COLO829 (cell line): ENCODE measurements at places on chromosomes 16 and 17.

DNA sequence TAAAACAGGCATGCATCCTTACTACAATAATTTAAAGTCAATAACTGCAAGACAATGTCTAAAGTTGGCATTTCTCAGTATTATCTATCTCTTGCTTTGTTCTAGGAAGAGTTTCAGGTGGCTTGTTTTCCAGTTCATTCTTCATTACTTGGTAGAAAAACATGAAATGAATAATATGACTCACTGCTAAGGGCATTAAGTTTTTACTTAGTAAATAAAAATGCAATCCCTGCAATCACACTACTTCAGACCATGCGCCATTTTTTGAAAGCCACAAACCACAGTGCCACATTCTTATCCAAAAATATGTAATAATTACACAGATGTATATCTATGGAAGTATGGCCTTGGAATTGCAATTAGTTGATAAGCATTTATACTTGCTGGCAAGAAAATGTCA, 55.4 kb downstream of the CREBBP start:
- DNase-seq = no peak

GRCh38 chr17:74796866-74797265, 20.7 kb upstream of the NAT9 start:
- DNase-seq = no peak

DNA sequence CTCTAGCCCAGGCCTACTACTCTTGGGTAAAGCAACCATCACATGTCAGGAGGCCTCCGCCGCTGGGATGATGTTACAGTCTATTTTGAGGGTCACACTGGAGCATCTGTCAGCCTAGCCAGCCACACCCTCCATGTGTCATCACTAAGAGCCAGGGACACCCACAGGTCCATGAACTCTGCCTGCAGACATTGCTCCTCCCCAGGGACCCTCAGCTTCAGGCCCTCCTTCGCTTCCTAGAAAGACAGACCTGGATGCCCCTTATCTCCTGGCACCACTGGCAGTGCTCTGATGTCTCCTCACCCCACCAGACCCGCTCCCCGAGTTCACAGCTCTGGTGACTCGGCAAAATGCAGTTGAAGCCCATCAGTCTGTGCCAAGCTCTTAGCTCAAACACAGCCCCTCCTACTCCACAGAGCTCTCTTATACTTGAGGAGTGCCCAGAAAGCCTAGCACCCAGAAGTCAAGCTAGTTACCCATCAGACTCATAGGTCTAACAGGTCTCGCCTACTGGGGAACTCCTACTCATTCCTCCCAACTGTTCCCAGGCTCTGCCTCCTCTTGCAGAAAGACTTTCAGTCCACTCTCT, 5.9 kb downstream of the RANBP10 start:
- no peak for DNase-seq

DNA sequence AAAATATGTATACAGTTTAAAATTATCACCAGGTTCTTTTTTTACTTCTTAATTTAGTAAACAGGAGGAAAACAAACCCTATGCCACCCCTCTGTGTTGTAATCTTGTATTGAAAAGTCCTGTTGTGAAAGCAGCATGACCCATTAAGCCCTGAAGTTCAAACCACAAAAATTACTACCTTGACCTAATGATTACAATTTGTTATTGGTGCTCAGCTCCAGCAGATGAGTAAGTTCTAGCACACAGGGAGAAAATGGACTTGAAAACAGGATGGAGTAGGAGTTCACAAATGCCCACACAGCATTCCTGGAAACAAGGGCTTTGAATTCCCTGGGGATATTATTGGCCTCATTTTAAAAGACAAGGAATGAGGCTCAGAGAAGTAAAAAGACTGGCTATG, 505.8 kb upstream of the ERCC4 start:
- no peak for DNase-seq

GRCh38 chr17:323181-323580, 29.4 kb downstream of the RPH3AL start:
- DNase-seq = no peak

DNA sequence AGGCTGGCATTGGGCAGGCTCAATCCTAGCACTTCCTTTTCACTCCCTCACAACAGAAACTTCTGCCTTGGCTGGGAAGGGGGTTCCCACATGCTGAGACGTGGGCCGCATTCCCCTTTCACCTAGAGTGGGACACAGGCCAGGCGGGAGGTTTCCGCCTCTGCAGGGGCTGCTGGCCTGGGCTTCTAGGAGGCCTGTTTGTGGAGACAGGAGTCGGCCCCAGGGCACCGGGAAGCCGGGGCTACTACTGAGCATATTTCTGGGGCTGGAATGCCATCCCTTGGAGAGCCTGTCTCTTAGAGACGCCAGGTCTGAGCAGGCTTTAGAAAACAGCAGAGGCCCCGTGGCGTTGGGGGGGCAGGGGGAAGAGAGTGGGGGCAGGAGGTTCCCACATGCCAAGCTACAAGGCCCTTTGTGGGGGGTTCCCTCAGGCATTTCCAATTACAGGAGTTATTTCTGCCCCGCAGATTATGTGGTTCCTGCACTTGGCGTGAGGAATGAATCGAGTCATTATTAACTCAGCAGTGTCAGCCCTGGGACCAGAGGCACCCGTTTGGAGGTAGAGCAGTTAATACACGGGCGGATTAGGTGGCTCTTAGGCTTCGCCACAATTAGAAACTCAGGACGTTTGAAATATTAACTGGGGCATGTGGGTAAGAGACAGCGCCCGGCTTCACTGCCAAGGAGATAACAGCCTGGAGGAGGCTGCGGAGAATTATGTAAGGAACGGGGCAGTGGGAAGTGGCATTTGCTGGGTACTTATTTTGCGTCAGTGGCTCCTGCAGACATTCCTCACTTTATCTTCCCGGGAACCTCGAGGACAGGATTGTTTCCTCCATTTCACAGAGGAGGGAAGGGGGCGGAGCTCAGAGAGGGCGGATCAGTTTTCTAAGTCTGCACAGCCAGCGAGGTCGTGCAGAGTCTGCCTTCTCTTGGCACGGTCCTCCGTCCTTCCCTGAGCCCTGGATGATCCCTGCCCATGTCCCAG, 162.5 kb downstream of the MAF start:
- no peak for DNase-seq

- DNase-seq = no peak
Measured at GRCh38 chr16:81279392-81279791, 35.4 kb upstream of the GAN start.
